Choroid plexus epithelial cell (primary cell): ENCODE measurements at places on chromosomes 16 and 17.

DNA sequence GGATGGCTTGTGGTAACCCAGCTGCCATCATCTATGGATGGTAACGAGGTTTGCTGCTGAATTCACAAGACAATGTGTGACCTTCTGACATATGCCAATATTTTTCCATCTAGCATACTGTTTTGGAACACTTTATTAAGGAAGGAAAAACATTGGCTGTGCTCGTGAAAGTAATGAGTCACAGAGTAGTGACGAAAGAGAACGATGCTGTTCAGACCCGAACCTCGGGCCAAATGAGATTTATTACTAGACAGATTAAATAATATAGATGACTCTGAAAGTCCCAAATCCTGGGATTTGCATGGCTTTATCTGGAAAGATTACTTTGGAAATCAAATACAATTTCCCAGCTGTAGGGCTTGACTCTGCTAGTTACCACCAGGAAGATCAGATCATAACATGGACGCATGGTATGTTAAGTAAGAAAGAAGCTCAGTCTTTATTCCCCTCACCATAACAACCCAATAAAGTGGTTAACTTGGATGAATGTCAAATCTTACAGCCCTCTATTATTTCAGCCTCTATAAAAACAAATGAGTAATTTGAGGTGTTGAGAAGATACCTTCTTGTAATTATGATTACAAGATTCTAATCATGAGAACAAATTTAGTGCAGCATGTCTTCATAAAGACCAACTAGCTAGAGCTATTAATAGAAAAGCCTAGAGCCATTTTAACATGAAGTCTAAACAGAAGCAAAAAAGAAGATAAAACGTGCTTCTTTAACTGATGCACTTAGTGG is 32.6 kb downstream of the ERN1 start:
- peak; percentile 55 for DNase-seq

DNA sequence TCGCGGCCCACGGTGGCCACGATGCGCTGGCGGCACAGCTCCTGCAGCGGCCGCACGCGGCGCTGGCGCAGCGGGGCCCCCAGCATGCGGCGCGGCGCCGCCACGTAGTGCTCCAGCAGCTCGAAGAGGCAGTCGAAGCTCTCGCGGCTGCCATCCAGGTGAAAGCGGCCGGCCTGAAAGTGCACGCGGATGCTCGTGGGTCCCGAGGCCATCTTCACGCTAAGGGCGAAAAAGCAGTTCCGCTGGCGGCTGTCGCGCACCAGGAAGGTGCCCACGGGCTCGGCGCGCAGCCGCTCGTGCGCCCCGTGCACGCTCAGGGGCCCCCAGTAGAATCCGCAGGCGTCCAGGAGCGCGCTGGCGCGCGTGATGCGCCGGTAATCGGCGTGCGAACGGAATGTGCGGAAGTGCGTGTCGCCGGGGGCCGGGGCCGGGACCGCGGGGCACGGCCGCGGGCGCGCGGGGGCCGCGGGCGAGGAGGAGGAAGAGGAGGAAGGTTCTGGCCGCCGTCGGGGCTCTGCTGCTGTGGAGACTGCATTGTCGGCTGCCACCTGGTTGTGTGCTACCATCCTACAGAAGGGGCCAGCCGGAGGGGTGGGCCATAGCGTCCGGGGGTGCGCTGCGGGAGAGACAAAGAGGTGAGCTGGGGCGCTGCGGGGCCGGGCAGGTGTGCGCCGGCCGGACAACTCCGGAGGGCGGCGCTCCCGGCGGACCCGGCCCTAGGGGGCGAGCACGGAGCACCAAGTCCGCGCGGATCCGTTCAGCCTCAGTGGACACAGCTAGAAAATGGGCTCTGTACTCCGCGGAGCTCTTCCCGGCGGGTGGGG is 879 bp downstream of the SOCS1 start:
- DNase-seq, result peak; percentile 61

DNA sequence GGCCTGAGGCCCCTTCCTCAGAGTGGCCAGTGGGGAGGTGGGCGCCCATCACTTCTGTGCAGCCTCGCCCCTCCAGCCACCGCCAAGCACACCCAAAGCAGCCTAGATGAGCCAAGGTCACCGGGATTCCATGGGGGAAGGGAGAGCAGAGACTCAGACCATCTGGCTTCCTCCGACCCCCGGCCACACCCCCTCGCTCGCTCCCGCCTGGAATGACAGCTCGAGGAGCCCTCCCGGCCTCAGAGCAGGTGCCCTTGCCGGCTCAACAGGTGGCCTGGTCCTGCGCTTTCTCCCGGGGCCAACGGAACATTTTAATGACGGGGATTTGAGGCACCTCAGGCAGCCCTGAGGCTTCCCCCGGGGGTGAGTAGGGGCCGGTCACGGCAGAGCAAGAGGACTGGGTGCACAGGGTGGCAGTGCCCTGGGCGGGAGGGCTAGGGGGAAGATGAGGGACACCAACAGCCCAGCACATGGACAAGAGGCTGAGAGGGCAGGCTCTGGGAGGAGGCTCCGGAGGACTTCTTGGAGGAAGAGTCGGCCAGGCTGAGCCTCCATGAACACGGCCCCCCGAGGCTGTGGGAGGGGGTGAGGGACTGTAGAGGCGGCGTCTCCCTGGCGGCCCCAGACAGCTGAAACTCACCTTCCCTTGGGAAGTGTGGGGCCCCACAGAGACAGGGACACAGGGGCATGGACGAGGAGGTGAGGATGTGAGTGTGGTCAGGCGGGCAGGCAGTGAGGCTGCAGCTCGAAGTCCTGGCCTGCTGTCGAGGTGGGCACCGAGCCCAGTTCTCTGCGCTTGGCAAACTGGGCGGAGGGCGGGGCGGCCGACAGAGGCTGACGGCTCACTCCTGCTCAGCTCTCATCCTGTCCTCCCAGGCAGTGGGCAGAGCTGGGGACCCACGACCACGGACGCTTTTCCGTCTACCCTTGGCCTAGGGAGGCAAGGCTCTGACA is 12.5 kb upstream of the C1QTNF8 start:
- no peak for DNase-seq

- no peak for DNase-seq
These were observed 15.6 kb downstream of the SNX29 start for GRCh38 chr16:11992008-11992584.

DNA sequence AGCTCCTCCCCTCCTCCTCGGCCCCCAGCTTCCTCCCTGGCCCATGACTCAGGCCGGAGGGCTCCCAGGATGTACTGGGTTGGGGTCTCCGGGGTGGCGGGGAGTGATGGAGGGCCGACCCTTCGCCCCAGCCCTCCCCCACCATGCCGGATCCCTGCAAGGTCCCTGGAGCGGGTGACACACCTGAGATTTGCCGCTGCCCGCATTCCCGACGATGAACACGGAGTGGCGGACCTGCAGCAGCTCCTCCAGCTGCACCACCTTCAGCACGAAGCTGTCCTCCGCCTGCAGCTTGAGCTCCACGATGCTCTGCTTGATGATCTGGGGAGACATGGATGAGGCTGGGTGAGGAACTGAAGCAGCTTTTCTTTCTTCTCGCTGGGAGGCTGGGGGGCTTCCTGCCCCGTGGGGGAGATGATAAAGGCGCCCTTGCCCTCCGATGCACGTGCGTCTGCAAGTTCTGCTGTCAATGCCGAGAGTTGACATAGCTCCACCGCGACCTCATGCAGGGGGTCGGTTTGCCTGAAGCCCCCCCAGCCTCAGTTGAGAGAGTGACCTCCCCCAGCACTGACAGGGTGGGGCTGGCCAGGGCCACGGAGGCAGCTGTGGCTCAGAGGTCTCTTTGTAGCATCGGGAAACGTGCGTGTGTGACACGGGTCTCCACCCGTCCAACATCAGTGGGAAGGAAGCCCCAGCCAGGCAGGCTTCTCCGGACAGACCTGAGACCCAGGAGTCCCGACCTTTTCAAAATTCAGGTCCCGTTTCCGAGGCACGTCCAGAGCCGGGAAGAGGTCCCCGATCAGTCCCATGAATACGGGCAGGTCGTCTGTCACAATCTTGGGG is 83.1 kb downstream of the DNAH17 start:
- no peak for DNase-seq

- no peak for DNase-seq
These were observed 53.6 kb downstream of the SPACA3 start for GRCh38 chr17:33045216-33045615.

DNA sequence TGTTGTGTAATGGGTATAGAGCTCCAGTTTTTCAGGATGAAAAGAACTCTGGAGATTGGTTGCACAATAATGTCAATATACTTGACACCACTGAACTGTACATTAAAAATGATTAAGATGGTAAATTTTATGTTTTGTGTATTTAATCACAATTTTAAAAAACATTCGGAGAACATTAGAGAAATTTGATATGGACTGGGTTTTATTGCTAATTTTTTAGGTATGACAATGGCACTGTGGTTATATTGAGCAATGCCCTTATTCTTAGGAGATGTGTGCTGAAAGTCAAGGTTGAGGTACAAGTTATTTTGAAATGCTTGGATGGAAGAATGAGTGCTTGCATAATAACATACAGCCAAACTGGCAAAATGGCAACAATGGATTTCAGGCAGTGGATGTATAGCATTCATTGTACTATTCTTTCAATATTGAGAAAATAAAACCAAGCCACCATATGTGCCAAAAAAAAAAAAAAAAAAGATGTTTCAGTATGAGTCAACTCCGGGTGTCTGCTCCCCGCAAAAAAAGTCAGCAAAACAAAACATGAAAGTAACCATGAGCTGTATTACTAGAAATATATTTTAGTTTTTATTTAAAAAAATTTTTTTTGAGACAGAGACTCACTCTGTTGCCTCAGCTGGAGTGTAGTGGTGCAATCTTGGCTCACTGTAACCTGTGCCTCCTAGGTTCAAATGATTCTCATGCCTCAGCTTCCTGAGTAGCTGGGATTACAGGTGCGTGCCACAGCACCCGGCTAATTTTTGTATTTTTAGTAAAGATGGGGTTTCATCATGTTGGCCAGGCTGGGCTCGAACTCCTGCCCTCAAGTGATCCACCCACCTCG is 19.8 kb downstream of the HOXB1 start:
- no peak for DNase-seq

GRCh38 chr16:78368121-78369102 is 269.0 kb downstream of the WWOX start:
- DNase-seq, result no peak

- no peak for DNase-seq
These were observed 18.3 kb downstream of the POLR3K start for GRCh38 chr16:35011-35677.

GRCh38 chr17:1347589-1348323 is 52.3 kb downstream of the YWHAE start:
- peak; percentile 74 for DNase-seq

- no peak for DNase-seq
These were observed 2.2 kb downstream of the DPEP1 start for GRCh38 chr16:89615596-89616090.

- no peak for DNase-seq
These were observed 71.7 kb downstream of the RPH3AL start for GRCh38 chr17:280901-281300.

- no peak for DNase-seq
These were observed 115.3 kb downstream of the NPIPB5 start for GRCh38 chr16:22625967-22626366.

GRCh38 chr17:81456798-81457197 is 55.8 kb downstream of the ACTG1 start:
- peak; percentile 46 for DNase-seq

DNA sequence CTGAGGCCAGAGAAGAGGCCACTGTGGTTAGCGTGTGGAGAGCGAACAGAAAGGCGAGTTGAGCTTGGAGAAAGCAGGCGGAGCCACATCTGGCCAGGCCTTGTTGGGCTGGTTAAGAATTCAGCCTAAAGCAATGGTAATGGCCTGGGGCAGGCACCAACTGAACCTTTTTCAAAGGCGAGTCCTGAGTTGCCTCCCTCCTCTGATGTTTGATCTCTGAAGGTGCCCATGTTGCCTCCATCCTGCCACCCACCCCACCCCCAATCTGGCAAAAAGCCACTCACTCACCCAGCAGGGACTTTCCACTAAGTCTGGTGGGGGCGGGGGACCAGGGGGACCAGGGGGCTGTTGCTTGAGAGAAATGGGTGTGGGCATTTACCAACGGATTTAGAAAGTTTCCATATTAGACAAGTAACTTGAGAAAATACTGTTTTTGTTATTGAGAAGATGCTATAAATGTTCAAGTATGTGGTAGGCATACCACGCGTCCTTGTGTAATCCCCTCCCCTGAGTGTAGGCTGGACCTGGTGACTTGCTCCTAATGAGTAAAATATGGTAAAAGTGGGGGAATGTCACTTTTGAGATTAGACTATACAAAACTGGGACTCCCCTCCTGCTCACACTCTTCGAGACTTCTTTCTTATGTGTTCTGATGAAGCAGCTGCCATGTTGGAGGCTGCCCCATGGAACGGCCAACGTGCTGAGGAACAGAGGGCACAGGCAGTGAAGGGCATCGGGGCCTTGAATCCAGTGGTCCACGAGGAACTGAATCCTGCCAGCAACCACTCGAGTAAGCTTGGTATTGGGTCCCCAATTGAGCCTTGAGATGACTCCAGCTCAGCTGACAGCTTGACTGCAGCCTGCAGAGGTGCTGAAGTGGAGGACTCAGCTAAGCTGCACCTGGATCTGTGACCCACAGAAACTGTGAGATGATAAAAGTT is 29.9 kb upstream of the TNS4 start:
- DNase-seq, result no peak

- DNase-seq, result peak; percentile 93
These were observed at the start of gene DNAJC7 for GRCh38 chr17:42016941-42017865. Gene DNAJC7 (minus strand): TSS chr17:42017439. CDS start chr17:42017416, 23 bp downstream.

DNA sequence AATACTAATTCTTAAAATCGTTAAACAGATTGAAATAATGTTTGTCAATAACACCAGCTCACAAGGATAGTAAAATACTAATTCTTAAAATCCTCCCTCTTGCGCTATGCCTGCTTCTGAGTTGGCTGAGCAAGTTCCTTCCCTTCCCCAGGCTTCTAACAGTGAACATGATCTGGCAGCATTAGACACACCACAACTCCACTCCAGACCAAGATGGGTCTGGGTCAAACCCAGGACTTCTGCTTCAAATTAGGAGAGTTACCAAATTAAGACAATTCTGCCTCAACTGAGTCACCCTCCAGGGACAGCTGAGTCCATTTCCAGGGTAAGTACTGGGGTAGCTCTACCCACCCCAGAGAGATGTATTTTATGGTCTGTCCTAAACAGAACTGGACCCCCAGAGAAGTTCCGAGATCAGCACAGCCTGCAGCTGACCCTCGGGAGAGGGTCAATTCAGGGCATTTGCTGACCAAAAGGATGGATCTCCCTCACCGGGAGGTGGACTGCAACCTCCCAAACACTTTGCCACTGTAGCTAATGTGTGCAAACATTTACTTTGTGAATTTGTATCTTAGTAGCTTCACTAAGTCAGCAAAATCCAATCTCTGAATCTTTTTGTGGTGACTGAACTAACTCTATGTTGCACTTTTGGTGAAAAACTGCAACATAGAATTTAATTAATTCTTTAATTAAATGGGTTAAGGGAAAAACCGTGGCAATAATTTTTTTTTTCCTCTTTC is 48.8 kb downstream of the ADCY9 start:
- DNase-seq, result no peak

- DNase-seq, result no peak
These were observed 4.8 kb downstream of the TMEM170A start for GRCh38 chr16:75459691-75460090.

DNA sequence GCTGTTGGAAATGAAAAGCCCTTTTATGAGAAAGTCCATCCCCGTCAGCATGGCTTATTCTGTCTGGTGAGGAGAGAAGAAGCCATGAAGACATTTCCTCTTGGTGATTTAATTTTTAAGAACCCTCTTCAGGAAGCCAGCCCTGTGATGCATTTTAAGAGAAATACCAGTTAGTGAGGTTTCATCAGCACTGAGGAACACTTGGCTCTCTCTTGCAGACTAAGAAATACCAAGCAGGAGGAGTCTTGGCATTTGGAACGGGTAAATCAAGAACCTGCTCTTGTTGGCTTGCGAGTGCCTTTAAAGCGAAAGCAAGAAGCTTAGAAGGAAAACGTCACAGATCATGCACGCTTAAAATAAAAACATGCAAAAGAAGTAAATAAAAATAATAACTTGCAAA is 17.5 kb downstream of the RAB11FIP3 start:
- DNase-seq, result no peak

- DNase-seq, result peak; percentile 38
These were observed 79.1 kb downstream of the KSR1 start for GRCh38 chr17:27535178-27535928.
